ENCODE measurements at places on chromosomes 1 and 21.

GRCh38 chr1:73909043-73909562 lies 288.9 kb downstream of the LRRIQ3 start:
- DNase-seq: no peak

- no peak for DNase-seq
Observed at GRCh38 chr1:156912861-156913808, 7.3 kb upstream of the LRRC71 start.

GRCh38 chr1:215082532-215083382 lies at the start of gene KCNK2:
TSS of gene KCNK2 (plus strand) at chr1:215082737. CDS start at chr1:215083386, 649 bp downstream.
- no peak for DNase-seq

GRCh38 chr1:3807769-3808168 lies 11.5 kb upstream of the LRRC47 start:
- no peak for DNase-seq

- no peak for DNase-seq
Observed at GRCh38 chr1:204572923-204573922, 57.0 kb downstream of the MDM4 start.

DNA sequence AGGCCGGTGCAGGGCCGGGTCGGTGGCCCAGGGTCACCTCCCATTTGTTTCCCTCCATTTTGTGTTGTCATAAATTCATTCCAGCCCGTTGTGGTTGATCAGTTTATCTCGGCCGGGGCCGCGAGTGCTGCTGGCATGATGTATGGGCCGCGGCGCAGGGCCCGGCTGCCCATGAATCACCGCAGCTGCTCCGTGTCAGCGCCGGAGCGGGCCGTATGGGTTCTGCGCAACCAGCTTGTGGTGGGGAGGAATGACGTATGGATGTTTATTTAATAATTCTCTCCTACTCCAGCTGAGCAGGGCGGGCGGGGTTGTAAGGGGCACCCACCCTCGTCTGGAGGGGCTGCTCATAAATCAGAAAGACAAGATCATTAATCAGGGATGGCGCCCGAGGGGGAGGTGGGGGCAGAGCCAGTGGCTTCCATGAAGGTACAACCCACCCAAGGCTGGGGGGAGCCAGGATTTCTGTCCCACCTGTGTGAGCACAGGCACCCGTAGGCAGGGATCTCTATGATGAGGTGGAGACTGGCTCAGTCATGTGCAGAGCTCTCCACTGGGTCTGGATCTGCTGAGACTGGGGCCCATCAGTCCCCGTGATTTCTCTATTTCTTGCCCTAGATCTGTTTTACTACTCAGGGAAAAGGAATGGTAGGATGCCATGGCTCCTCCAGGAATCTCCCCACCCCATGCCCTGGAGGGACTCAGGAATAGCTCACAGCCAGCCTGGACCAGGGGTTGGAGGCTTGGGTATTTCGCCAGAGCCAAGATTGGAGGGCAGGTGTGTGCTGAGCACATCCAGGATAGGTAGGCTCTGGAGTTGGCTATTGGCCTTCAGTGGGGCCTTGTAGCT lies 27.8 kb downstream of the TMEM53 start:
- no peak for DNase-seq

GRCh38 chr1:98813738-98814309 lies 152.3 kb downstream of the SNX7 start:
- DNase-seq: no peak

- no peak for DNase-seq
Observed at GRCh38 chr1:192878249-192878648, 69.4 kb downstream of the RGS2 start.

DNA sequence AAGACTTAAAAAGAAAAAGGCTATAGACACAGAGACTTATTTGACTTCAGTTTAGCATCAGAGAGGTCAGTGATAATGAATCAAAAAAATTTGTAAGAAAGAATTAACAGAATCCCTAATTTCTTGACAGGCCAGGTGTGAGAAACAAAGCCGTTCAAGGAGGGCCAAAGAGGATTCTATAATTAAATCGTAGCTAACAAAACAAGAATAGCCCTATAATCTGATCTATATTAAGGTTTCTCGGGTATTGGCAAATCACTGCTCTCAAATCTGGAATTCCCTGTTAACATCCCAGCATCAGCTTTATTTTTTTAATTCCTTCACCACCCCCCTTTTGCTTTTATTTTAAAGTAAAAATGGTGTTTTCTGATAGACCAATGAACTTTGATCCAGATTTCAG lies 60.3 kb downstream of the PUM1 start:
- DNase-seq: no peak

DNA sequence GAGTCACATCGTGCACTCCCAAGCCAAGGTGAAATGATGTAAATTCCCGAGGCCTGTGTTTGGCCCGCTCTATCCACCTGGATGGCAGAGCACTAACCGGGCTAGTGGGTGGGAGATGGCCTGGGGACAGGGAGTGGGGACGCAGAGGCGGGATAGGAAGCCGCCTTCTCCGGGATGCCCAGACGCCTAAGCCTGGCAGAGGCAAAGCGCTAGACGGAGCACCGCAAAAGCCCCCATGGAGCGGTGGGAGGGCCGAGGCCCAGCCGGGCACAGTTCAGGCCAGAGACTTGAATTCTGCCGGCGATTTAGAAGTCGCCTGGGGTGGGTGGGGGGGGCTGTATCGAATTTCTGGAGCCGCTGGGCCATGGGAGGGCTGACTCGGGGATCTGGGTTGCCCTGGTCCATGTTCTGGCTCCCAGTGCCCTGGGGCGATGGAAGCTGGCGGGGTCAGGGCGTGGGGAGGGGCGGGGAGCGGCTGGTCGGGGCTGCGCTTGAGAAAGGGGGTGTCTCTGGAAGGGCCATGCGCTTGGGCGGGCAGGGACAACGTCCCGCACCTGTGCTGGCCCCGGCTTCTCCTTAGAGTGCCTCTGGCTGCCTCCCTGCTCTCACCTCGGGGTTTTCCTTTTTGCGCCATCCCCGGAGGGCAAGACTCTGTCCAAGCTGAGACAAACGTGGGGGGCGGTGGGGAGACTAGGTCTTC lies 28.0 kb downstream of the KIAA2013 start:
- no peak for DNase-seq

Data from stimulated activated CD8-positive, alpha-beta memory T cell treated with anti-CD3 and anti-CD28 coated beads, Interleukin-4, amount 100 ng/mL, for 24 hours (primary cell).